ENCODE measurements at places on chromosomes 16 and 17.

DNA sequence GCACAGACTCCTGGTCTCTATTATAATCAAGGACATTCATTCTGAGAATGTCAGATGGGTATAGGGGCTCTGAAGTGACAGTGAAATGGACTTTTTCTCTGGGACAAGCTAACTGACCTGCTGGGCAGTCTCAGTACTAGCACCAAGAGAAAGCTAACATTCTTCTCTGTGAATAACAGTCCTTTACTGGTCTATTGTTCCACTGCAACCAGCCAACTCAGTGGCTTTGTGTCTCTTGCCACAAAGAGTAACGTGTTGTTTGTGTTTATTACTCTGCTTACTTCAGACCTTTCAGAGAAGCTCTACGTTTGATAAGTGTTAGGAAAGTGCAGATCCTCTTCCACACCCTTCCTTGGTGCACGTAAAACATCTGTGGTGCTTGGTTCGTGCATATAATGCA, 61.5 kb upstream of the BCAR1 start:
- DNase-seq: no peak

DNA sequence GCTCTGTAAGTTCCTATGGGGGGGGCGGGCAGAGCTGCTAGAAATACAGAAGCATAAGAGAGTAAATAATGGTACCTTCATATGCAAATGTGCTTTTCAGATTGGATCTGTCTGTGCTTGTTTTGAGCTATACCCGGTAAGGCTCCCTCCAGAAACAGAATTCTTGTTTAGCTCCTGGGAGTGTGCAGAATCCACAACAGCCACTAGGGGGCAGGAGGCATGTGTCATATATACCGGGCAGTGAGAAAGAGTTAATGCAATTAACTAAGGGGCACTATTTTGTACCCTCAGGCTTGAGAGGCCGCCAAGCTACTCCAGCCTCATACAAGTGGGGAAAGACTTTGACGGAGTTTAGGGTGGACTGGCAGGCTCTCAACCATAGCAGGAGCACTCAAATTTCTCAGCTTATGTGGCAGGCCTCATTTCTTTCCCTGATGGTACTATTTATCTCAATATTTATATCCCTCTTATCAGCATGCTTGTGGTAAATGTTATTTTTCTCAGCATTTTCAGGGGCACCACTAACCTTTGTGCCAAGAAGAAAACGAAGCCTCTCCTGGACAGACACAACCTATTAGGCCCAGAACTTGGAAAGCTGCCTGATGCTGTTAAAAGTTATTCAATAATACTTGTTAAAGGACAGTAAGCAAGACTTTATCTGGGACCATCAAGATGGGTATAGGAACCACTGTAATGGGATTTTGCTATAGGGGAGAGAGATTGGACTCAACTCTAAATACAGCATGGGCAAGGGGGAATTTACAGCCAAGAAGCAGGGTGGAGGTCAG, 10.7 kb upstream of the CENPV start:
- peak; percentile 54 for DNase-seq

DNA sequence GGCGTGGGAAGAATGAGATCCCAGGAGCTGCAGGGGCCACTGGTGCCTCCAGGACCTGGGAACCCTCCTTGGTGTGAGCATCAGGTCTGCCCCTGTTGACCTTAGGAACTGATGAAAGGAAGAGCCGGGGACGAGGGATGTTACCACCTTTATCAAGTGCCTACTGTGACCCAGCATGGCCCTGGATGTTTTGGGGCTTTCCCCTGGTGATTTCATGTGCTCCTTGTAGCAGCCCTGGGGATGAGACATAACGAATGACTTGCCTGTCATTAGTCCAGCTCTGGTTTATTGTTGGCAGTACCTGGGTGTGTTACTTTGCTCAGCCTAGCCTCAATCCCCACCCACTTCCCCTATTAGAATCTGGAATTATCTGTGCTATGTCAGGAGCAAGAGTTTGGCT, 39.9 kb downstream of the WSCD1 start:
- no peak for DNase-seq

DNA sequence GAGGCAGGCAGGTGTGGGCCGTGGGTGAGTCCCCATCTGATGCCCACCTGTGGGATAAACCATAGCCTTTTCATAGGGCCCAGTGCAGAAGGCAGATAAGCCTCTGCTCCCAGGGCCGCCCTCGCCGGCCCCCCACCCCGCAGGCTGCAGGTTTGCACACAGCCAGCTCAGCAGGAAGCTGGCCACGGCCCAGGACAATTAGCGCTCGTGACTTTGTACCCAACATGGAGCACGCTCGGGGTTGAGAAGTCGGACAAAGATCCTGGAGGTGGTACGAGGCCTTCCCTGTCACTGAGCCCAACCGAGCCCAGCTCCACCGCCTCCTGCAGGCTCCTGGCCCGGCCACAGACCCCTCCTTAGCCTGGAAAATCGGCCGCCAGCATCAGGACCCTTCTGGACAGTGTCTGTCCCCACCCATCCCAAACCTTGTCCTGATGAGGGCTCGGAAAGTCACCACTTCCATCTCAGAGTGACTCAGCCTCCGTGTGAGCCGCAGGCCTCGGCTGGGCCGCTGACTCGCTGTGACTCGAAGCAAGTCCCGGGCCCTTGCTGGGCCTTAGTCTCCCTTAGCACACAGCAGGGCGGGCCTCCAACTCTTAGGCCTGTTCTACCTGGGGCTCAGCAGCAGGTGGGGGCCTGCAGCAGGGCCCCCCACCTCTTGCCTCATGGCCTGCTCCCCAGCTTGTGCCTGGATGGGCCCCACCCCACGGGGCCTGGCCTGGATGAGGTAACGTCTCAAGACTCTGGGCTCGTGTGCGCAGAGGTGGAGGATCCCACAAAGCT, 22.7 kb downstream of the FAM83G start:
- no peak for DNase-seq

- no peak for DNase-seq
These were observed 7.0 kb downstream of the TMIGD1 start for GRCh38 chr17:30326809-30327208.

GRCh38 chr16:730666-731509, 4.0 kb downstream of the HAGHL start:
- no peak for DNase-seq

DNA sequence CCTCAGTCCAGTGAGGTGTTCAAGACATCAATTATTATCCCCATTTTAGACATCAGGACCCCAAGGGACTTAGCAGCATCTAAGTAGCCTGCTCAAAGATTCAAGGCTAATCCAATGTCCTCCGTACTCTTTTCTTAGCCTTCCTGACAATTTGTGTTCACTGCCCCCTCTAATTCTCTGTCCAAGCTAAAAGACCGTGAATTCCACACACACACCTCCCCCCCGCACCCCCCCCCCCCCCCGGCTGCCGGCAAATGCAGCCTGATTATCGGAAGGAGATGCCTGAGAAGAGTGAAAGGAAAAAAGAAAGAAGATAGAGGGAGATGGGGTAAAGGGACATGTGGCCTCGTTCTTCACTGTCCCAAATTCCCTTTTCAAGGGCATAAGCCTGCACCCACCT, 58.1 kb upstream of the NLK start:
- no peak for DNase-seq

DNA sequence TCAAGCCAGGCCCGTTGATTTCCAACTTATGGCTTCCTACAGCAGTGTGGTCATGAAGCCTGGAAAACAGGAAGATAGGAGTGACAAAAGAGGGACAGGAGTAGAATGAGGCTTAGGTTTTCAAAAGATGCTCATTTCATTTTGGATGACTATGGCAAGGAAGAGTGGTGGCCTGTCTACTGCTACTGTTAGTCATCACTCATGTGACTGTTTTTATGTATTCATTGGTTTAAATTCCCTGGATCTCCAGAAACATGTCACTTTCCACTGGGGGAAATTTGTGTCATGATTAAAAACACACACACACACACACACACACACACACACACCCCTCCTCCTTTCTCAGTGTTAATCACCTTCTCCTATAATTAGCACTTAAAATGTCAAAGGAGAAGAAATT, 1.1 kb upstream of the CYLD start:
- no peak for DNase-seq

DNA sequence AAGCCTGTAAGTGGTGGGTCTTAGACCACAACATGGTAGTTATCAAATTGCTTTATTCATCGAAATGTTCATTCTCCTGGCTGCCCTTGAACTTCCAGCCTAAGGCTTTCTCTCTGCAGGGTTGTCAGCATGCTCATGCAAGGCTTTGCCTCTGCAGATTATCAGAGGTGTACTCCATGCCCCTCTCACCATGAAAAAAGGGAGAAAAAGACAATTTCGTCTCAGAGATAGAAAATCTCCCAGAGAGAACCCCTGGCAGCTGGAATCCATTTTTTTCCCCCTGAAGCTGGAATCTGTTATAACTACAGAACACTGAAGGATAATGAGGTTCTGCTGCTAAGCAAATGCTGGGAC, 33.9 kb upstream of the METTL9 start:
- no peak for DNase-seq

GRCh38 chr16:70434484-70435260, 4.2 kb downstream of the ST3GAL2 start:
- DNase-seq: no peak

DNA sequence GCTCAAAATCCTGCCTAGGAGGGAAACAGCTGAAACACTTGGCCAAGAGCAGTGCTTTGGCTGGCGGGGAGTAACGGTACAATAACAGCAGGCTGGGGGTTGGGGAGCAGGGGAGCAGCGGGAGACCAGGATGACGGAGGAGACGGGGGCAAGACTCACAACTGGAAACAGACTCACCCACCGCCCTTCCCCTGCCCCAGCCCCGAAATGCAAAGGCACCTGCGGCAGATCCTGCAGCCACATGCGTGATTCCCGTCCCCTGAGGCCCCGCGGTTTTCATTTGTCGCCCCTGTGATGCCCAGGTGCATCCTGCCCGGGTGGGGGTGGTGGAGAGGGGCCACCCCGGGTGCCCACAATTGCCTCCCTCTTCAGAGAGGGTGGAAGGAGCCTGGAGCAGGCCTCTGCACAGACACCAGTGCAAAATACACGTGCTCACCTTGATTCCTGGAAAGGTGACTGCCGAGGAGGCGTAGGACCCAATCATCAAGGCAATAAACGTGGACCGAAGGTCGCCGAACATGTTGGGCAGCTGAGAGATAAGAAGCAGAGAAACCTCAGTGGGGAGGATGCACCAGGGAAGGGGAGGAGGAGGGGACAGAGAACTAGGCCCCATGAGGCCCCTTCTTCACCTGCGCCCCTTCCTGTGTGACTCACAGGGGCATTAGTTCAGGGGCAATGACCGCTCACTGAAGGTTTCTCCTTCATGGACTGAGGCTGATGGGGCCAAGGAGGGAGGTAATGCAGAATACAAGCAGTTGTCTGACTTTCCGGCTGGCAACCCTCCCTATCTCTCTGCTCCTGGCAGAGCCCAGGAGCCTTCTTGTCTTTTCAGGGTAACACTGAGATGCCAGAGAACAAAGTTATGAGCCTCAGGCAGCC, 30.4 kb upstream of the PITPNA start:
- DNase-seq: no peak
